Ecto neural progenitor cell (in vitro differentiated cells): ENCODE measurements at places on chromosomes 7 and 10.

- DNase-seq, result no peak
Observed at GRCh38 chr7:28904578-28905048, 53.5 kb downstream of the TRIL start.

- DNase-seq, result no peak
Observed at GRCh38 chr7:95933618-95934017, 161.3 kb downstream of the DYNC1I1 start.

DNA sequence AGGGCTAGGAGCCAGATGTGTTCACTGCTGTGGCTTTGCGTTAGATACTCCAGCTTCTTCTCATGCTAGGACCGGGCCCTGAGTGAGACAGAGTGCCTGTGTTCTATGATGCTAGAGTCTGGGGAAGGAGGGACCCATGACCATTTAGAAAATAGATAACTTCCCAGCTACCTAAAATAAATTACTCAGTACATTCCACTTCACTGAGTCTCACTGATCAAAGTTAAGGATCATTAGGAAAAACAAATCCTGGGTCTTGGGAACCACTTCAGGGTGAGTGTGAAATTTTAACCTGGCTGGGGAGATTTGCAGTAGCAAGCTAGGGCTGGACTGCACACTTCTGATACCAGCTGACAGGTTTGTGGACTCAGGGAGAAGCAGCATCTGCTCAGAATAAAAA is 138.1 kb downstream of the EMX2 start:
- no peak for DNase-seq

DNA sequence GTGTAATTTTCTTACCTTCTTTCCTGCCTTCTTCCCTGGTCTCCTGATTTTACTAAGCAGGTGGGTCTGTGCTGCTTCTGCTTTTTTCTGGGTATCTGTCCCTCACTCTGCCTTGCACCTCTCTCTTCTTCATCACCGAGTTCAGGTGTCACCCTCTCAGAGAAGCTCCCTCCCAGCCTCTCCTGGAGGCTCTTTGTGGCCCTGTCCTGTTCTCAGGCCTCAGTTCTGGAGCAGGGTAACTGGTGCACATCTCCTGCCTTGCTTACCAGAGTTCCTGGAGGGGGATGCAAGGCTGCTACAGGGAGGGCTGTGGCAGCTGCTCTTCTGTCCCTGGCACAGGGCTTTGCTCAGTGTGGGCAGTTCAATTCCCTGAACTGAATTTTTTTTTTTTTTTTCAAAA is 66.1 kb downstream of the RBM33 start:
- DNase-seq, result no peak

- DNase-seq, result no peak
Observed at GRCh38 chr7:111532625-111533024, 29.7 kb downstream of the IMMP2L start.

DNA sequence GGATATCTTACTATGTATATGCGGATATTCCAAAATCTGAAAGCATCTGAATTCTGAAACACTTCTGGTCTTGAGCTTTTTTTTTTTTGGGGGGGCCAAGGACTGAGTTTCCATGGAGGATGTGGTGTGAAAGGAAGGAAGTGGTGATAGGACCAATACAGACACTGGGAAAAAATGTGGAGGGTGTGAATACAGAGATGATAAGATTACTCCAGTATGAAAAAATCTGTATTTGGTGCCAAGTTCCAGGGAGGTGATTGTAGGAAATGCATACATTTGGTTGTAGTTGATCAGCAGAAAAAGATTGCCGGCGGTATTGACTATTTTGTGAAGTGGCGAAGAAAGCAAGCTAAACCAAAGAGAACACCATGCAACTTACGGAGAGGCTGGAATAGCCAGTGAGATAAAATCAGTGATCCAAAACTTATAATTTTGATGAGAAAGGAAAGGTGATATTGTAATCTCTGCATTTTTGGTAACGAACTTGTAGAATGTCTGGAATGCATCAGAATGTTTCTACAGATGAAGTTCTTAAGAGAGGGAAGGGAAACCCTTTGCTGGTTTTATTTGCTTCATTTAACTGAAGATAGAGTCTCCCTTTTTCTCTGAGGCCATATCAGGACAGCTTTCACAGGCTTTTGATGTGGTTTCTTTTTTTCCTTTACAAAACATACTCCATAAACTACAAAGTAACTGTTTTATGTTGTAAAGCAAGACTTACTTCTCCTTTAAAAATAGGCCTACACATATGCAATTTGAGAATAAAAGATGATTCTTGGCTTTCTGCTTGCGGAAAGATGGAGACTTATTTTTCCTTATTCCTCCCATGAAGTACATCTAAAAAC is 6.0 kb downstream of the WDR37 start:
- no peak for DNase-seq

GRCh38 chr10:36886303-36886891 is 239.0 kb upstream of the ANKRD30A start:
- DNase-seq, result no peak

DNA sequence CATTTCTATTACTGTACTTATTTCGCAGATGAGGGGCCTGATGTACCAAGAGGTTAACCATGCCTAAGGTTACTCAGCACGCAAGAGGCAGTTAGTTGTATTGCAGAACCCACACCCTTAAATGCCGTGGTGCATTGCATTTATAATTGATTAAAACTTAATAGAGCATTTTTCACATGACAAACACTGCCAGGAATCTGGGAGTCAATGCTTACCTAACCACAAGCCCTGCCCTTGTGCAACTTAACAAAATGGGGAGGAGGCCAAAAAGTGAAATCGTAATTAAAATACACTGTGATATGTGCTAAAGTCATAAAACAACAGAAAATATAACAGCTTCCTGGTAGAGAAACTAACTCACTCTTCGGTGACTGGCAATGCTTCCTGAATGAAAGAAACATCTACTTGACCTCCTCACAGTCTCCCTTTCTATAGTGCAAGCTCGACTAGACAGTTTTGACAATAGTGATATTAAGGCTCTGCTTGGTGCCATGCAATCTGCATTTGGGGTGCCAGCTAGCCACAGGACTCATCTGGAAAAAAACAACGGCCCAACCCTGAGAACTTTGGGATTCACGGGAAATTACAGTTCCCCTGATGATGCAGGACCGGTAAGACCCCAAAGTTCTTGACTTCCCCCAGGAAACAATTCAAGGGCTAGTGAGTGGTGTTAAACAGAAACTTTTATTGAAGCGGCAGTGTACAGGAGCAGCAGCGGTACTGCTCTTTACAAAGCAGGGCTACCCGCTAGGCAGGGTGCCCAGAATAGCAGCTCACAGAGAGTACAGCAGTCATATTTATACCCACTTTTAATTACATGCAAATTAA is 612.4 kb downstream of the TNS3 start:
- DNase-seq, result no peak
